ENCODE measurements at places on chromosomes 5 and 9.
A peak's percentile ranks its signal among the peaks of the same experiment; 100 is the strongest.

DNA sequence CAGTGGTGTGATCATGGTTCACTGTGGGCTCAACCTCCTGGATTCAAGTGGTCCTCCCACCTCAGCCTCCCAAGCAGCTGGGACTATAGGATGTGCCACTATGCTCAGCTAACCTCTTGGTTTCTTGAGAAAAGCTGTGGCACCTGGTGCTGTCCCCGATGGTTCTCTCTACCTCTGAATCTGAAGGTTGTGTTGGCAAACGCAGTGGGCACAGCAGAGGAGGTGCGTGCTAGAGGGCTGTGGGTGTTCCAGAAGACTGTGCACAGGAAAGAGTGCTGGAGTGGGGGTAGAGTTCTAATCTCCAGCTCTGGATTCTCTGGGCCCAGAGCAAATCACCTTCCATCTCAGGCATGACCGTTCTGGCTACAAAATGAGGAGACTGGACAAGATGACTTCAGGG, 12.5 kb downstream of the RGS3 start:
- DNase-seq, result peak; percentile 35

DNA sequence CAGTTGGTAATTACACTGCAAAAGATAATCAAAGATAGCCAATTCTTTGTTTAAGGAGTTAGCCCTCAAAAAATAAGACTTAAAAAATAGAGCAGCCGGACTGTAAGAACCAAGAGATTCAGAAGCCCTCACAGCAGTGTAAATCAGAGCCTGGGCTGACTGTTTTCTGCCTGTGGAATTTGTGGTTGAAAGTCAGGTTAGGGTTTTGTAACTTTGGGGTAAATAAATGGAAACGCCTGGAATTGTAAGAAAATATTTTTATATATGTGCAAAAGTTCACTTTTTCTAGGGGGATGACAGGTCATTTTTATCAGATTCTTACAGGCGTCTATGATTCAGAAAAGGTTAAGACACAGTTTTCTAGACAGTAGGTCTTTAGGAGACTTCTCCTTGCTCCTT, 35.6 kb downstream of the KLHL3 start:
- no peak for DNase-seq

DNA sequence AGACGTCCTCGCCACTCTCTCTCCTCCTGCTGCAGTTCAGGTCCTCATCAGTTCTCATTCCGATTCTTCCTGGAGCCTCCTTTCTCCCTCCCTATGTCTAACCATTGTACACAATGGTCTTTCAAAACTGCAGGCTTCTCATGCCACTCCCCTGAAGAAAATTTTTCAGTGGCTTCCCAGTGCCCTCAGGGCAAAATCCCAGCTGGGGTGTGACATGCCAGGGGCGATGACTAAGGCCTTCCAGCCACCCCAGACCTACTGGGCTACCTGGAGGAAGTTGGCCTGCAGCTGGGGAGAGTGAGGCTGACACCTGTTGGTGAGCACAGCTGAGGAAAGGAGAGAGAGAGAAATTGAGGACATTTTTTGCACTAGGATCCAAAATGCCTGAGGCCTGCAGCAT, 65.2 kb downstream of the SREK1 start:
- DNase-seq, result no peak

DNA sequence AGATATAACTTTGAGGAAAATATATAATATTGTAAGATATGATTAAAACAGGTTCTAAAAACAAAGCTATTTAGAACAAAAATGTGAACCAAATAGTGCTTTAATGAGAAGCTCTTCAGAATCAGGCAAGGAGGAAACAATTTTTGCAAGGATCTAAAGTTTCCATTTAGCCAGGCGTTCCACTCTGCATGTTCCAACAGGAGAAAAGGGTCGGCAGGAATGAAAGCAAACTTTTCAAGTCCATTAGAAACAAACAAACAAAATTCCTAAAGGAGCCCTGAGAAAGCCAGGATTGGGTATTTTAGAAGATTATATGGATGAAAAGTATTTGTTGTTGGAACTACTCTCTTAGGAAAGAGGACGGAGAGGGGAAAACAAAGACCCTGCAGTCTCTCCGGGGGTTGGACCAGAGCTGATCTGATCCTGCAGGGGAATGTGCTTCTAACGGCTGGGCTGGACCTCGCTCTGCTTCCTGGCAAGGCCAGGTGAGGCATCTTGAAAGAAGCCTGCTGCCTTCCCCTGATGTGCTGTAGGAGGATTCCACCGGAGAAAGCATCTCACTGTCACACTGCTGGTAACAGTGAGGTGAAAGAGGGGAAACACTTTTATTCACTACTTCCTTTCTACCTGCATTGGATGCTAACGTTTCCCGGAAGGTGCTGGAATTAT, 94.6 kb downstream of the PRRT1B start:
- DNase-seq, result no peak

DNA sequence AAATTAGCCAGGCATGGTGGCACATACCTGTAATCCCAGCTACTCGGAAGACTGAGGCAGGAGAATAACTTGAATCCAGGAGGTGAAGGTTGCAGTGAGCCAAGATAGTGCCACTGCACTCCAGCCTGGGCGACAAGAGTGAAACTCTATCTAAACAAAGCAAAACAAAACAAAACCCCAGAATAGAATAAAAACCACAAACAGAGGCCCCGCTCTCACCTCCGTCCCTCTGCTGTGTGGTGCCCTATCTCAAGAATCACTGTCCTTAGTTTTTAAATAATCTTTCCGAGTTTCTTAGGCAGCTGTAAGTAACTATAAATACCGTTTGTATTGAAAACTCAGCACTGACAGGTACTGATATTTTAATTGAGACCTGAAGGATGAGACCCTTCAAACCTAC, 42.7 kb upstream of the IER5L start:
- DNase-seq, result no peak

DNA sequence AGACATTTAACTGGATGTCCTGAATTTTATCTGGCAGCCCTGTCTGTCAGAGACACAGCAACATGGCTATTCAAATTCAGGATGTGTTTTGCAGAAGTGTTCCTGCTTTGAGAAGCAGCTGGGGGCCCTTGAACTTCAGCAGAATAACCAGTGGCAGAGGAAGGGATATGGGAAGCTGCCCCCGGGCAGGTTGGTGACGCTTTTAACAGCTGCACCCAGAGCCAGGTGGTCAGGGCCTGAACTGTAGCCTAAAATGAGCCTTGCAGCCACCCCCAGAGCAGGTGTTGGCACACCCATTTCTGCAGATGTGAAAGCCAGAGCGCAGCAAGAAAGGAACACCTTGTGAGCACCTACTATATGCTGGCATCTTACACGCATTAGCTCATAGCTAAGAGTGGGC, 128.7 kb upstream of the BOD1 start:
- no peak for DNase-seq

GRCh38 chr5:149957855-149958254, 2.7 kb upstream of the SLC26A2 start:
- DNase-seq, result no peak

DNA sequence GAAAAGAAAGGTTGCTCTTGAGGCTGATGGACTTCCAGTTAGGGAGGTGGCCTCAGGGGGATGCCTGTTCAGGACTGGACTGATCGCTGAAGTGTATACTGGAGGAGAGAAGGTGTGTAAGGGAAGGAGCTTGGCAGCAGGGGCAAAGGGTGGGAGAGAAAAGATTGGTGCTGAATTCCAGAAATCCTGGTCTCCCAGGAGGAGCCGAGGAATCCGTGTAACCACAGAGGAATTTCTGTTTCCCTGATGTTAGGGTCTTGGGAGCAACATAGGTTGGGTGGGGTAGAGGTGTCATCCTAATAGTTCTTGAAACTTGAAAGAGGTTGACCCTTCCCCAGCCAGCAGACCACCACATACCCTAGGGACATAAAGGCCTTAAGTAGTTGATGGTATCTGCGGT, 88.9 kb upstream of the PTPN3 start:
- no peak for DNase-seq

GRCh38 chr9:84710701-84711397, 41.3 kb downstream of the NTRK2 start:
- DNase-seq, result no peak

- DNase-seq, result no peak
These were observed 152.0 kb downstream of the MYO10 start for GRCh38 chr5:16784088-16784487.

- no peak for DNase-seq
These were observed 454.0 kb upstream of the DAP start for GRCh38 chr5:11214864-11215644.

- DNase-seq, result no peak
These were observed 1.9 kb downstream of the KDM3B start for GRCh38 chr5:138354387-138354786.

DNA sequence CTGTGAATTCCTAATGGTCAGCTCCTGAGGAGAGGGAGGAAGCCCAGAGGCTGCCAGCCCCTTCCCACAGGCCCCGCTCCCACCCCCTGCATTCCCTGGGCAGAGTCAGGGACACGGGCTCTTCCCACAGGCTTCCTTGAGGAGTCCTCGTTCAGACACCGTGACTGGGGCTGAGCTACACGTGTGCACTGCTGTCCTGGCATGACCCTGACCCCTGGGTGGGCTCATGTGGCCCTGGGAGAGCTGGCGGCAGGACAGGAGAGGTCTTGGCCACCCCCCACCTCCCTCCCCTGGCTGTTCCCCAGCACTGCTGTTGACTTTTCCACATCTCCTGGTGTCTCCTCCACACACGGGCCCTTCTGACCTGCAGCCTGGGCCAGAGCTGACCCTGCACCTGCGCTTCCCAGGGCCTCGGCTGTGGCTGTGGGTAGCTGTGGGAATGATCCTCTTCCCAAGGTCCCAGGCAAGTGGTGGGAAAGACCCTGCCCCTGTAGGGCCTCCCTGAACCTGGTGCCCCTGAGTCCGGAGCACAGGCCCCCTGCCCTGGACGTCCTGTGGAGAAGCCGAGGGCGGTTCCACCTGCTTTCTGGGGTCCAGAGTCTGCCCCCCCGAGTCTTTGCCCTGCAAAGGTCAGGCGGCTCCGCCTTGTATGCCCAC, 56.5 kb upstream of the NKD2 start:
- no peak for DNase-seq

- DNase-seq, result no peak
These were observed 127.0 kb downstream of the MAN2A1 start for GRCh38 chr5:109816732-109817131.

GRCh38 chr9:92763721-92764380, 782 bp downstream of the BICD2 start:
- peak; percentile 66 for DNase-seq

DNA sequence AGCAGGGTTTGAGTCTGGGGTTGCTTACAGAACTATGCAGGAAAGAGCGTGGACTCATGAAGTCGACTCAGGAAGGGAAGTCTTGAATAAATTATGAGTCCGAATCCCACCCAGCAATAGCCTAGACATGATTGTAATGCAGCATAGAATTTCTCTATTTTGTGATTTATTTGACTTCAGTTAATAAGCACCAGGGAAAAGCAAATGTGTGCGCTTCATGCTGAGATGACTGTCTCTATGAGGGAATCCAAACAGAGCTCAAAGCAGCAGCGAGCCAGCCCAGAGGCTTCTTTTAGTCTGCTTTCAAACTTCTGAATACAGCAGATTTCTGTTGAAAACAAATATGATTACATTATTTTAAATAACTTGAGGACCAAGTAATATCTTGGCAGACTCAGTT, 188.0 kb downstream of the SEMA6A start:
- DNase-seq, result no peak

DNA sequence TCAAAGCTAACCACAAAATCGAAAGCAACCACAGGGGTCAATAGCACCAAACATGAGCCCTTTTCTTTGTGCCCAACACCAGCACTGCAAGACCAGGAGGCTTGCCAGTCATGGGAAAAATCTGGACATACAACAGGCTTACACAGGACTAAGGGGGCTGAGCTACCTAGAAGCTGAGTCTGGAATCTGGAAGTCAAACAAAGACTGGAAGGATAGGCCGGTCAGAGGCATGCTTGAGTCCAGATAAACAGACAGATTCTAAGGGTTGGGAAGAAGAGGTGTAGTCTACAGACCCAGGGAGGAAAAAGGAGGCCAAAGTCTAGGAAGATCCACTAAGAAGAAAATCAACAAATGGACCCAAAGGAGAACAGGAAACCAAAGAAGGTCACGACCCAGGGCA, 73.3 kb downstream of the MYO10 start:
- no peak for DNase-seq

GRCh38 chr5:59037453-59037852, 454.6 kb downstream of the RAB3C start:
- DNase-seq, result no peak

DNA sequence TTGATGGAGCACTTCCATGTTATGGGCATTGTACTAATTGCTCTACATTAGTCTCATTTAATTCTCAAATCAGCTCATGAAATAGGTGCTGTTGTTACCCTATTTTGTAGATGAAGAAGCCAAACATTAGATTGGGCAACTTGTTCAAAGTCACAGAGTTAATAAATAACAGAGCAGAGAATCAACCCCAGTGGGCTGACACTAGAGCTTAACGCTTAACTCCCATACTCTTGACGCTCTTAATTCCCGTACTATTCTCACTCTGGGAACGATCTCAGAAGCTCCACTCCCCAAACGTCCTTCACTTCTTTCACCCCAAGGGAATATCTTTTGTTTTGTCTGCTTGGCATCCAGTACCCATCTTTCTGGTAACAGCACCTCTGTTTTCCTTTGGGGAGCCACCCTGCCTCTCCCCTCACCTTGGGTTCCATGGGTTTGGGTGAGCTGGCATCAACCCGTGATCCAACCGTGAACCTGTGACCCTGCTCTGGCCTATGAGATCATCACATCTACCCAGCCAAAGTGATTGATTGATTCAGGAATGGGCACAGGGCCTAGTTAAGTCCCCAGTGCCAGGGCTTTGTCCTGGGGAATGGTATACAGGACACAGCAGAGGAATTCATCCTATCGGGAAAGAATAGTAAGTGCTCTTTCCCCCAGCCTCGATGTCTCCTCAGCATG, 169.2 kb downstream of the NR3C1 start:
- no peak for DNase-seq

DNA sequence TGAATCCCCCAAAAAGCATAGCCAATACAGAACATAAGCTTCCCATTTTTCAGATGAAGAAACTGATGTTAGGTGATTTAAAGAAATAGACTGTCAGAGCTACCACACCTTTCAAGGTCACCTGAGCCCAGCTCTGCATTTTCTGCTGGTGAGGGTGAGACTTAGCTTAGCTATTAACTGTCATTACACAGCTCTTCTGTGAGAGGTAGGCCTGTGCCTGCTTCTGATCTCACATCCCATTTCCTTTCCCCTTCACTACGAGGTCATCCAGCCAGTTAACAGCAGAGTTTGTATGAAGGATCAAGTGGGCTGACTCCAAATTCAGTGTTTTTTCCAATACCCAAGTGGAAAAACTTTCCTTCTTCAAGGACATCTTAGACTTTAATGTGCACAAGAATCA, 528.6 kb upstream of the CLINT1 start:
- DNase-seq, result no peak

DNA sequence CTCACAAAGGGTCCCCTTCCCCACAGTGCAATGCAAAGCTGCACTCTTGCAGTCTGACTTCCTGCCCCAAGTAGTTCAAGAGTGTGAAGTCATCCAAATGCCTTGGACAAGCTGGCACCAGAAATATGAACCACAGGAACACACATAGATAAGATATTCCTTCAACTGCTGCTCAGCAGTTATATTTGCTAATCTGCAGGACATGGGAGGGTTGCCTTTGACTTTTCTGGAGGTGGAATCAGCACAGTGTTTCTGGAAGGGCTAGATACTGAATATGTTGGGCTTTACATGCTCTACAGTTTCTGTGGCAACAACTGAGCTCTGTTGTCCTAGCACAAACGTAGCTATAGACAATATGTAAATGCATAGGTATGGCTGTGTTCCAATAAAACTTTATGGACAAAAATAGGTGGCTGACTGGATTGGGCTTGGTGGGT, 96.7 kb upstream of the PCA3 start:
- DNase-seq, result no peak

Measured in sciatic nerve (tissue), 2 donors.